ENCODE measurements at places on chromosomes 11 and 22. TPM values are rescaled to one million over a fixed set of nuclear protein-coding genes. Genes with fewer than 3 reads are reported as not detected.

Gene OR56A1
- polyA plus RNA-seq, result not detected

Gene TP53I11
- 63.1 TPM for polyA plus RNA-seq

Gene BRSK2
- 1.4 TPM for polyA plus RNA-seq

Gene RTN4R
- 4.6 TPM for polyA plus RNA-seq

Gene CDC42EP2
- 12.7 TPM for polyA plus RNA-seq

Data from renal cortex interstitium (tissue), 15 donors.